Fibroblast of skin of right biceps (primary cell): ENCODE measurements at places on chromosomes 13 and 19.
A peak's percentile ranks its signal among the peaks of the same experiment; 100 is the strongest.

DNA sequence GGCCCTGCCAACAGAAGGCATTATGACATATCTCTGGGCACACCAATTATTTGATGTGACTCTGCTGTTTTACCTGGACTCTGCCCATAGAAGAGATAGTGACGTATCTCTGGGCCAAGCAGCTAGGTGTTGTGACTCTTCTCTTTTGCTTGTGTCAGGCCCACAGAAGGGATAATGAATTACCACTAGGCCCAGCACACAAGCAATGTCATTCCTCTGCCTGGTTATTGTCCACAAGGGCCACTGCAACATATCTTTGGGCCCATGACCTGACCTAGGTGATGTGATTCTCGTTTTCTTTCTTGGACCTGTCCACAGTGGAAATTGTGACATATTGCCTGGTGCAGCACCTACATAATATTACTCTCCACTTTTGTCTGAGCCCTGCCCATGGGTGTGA, 65.1 kb upstream of the ZNF724 start:
- DNase-seq = no peak

- DNase-seq = peak; percentile 34
Observed at GRCh38 chr19:7869453-7869909, 4.7 kb downstream of the PRR36 start.

- peak; percentile 7 for DNase-seq
Observed at GRCh38 chr19:42023121-42023942, 29.3 kb upstream of the ATP1A3 start.

DNA sequence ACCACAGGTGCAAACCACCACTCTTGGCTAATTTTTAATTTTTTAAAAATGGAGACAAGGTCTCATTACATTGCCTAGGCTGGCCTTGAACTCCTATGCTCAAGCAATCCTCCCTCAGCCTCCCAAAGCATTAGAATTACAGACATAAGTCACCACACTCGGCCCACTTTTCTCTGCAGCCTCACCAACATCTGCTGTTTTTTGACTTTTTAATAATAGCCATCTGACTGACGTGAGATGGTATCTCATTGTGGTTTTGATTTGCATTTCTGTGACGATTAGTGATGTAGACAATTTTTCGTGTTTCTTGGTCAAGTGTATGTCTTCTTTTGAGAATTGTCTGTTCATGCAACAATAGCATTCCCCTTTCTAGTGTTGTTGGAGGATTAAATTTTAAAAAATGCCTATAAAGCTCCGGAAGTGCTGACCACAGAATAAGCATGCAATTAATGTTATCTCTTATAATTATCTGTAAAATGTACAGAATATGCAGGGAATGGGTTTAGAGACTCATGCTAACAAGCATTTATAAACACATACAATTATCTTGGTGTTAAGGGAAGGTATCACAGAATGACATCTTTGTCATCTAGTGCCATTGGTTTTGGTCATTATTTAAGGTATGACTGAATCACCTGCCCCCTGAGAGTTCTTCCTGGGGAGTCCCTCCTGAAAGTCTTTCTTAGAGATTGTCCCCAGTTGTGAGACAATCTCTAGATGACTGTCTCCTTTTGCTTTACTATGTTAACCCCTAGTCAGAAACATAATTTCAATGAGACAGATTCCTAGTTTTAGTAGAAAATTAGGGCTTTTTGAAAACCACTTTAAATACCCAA, 118.5 kb upstream of the SERTM1 start:
- no peak for DNase-seq

GRCh38 chr13:74080762-74081161, 53.4 kb downstream of the KLF12 start:
- no peak for DNase-seq

GRCh38 chr19:57165846-57166245, 1.4 kb downstream of the DUXA start:
- no peak for DNase-seq

- DNase-seq = no peak
Observed at GRCh38 chr19:29454109-29454508, 71.7 kb upstream of the VSTM2B start.

DNA sequence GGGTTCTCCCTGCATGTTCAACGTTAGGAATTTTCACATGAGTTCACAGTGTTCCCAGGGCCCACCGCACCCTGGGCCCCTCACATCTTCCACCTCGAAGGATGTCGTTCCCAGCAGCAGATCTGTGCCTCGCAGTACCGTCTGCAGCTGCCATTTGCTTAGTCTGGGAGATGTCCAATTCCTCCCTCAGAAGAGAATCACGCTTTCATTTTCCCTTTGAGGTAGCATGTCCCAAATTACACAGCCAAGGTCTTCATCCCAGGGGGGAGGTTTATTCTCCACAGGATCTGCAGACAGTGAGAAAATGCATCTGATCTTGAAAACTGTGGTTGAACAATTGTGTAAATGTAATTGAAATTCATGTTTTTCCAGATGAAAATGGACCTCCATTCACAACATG, 150.2 kb downstream of the DCT start:
- DNase-seq = peak; percentile 71

DNA sequence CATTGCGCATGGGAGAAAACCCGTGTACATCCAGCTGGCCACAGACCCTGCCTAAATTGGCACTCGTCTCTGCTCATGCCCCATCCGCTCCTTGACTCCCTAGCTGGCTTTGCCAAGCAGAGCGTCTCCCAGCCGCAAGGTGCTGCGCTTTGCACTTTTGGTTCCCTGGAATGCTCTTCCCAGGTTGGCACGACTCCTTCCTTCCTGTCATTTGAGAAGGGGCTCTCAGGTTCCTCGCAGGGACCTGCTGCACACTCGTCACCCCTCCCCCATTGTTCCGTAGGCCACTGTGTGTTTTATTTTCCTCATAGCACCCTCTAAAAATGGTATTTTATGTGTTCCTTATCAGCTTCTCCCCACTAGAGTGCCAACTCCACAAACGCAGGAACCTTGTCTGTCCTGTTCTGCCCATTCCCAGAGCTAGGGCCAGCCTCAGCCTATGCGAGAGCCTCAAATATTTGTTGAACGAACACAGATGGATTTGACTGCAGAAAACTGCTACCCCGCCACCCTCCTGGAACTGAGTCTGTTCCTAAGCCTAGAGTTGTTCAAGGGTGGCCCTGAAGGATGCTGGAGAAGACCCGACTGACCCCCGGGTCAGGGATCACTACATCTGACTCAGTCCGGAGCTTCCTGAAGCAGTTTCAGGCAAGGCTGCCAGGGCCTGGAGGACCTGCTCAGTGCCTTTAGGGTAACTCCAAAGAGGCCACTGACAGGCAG, 8.4 kb upstream of the CEBPA start:
- DNase-seq = no peak

DNA sequence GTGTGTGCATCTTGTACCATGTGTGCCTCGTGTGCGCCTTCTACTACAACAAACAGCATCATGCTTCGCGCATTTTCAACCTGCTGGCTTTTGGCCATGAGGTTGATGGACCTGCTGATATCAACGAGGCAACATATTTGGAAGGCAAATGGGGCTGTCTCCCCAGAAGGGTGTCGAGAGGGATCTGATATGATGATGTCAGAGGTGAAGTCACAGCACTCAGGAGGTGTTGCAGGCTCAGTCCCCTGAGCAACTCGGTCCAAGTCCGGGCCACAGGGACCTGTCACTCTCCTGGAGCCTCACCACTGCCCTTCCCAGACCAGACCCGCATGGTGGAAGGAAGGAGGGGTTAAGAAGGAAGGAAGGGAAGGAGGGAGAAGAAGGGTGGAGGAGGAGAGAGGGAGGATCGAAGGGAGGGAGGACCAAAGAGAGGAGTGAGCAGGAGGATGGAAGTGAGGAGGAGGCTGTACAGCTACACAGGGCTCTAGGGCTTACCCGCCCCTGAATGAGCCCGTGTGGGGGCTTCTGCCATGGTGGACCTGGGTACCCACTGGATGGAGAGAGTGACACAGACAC, 6.7 kb upstream of the C13orf46 start:
- DNase-seq = no peak

DNA sequence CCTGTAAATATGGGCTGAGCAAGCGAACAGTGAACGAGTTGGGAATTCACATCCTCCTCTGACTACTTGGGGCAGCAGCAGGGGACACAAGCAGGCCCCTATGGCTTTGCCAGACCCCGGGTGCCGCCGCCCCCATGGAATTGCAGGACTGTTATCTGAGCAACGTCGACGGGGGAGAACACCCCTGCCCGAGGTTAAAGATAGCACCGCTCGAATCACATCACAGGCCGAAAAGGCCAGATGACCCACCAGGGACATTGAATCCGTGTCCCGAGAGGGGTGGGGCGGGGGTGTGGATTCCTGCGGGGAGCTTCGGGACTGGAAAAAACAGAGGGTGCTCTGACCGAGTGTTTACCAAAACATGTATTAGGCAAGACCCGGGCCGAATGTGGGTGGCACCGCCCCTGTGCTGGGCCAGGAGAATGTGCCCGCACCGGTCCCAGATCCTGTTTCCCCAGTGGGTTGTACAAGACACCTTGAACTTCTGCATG, 9.1 kb downstream of the FEM1A start:
- no peak for DNase-seq

- DNase-seq = no peak
Observed at GRCh38 chr13:21997726-21998125, 326.9 kb downstream of the FGF9 start.

DNA sequence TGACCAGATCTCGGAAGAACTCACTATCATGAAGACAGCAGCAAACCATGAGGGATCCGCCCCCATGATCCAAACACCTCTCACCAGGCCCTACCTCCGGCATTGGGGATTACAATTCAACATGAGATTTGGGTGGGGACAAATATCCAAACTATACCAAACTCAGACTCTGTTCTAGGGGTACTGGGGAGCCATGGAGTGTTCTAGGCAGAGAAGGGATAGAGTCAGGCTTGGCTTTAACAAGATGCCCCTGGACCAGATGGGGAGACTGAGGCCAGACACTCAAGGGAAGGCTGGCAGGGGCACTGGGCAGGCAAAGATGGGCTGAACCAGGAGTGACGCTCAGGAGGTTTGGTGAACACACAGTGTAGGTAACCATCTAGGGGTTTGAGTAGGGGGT, 11.9 kb upstream of the SCN1B start:
- DNase-seq = no peak

GRCh38 chr13:43133792-43134191, 110.4 kb downstream of the DNAJC15 start:
- no peak for DNase-seq

DNA sequence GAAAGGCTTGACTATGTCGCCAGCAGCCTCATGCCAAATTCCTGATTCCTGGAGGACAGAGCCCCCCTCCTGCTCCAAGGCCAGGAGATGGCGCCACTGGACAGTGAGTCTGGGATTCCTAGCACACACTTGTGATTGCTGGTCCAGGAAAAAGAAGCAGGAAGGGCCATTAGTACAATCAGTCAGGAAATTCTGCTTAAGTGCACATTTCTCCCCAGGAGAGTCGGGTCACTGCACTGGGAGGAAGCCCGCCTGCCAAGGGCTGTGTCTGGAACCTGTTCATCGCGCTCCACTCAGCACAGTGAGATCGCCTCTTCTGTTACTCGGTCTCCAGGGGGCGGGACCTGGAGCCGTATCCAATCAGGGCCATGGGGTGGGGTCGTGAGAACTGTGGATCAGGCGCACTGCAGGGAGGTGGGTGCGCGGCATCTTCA, 65.1 kb downstream of the ZNF823 start:
- peak; percentile 38 for DNase-seq

GRCh38 chr19:30731591-30731990, 359.4 kb downstream of the ZNF536 start:
- DNase-seq = no peak

GRCh38 chr19:42198676-42199439, 18.6 kb downstream of the DEDD2 start:
- no peak for DNase-seq

- no peak for DNase-seq
Observed at GRCh38 chr13:96381681-96382080, 291.8 kb downstream of the HS6ST3 start.

DNA sequence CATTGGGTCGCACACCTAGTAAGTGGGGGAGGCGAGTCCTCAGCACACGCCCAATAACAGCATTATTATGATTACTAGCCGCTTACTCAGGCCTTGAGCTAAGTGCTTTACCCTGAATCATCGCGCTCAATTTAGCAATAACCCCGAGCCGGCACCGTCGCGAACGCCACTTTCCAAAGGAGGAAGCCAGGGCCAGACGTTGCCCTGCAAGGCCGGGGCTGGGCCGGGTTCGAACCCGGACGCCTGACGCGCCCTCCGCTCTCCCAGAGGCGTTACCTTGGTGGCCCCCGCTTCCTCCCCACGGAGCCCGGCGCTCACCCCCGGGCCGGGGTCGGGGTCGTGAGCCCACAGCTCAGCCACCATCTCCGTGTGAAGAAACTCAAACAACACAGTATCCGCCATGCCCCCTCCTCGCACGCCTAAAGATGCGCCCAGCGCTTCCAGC, at the start of gene TRAPPC6A:
TRAPPC6A (minus strand) TSS at position 421 of the 445 bp plus-strand sequence; CDS start at position 402, 19 bp downstream.
- DNase-seq = peak; percentile 63

- DNase-seq = no peak
Observed at GRCh38 chr13:93270769-93271742, 44.4 kb downstream of the GPC6 start.

GRCh38 chr13:97327086-97327485, 105.0 kb downstream of the MBNL2 start:
- DNase-seq = no peak

GRCh38 chr19:680287-681028, 4.3 kb downstream of the FSTL3 start:
- DNase-seq = peak; percentile 98

GRCh38 chr13:48000559-48001113, 437 bp downstream of the SUCLA2 start:
- no peak for DNase-seq

- no peak for DNase-seq
Observed at GRCh38 chr13:32029684-32030083, 1.9 kb upstream of the FRY start.
